Bronchial epithelial cell (primary cell): ENCODE measurements at places on chromosomes 1 and 21. TPM values are rescaled to one million over a fixed set of nuclear protein-coding genes. Genes with fewer than 3 reads are reported as not detected.

The SUCO gene
- 11.3 and 12.4 TPM in 2 replicates for total RNA-seq

DNA sequence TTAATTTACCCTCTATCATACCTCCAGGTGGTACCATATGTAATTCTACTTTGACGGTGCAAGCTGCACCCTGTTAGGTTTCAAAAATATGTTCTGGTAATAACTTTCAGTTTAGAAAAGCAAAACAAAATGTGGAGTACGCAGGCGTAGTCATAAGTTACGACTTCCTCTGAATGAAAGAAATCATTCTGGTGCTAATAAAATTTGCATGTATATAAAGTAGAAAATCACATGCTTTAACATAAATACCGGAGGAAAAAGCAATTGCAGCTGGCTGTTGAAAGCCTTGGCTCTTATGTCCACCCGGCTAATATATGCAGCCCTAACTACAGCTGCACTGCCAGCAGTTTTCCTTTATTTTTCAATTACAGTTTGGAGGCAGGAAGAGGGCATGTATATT is 65.2 kb upstream of the TMPRSS15 start:
- DNase-seq, result no peak

GRCh38 chr1:200979574-200980451 is 43.7 kb downstream of the KIF21B start:
- peak; percentile 1 for DNase-seq

DNA sequence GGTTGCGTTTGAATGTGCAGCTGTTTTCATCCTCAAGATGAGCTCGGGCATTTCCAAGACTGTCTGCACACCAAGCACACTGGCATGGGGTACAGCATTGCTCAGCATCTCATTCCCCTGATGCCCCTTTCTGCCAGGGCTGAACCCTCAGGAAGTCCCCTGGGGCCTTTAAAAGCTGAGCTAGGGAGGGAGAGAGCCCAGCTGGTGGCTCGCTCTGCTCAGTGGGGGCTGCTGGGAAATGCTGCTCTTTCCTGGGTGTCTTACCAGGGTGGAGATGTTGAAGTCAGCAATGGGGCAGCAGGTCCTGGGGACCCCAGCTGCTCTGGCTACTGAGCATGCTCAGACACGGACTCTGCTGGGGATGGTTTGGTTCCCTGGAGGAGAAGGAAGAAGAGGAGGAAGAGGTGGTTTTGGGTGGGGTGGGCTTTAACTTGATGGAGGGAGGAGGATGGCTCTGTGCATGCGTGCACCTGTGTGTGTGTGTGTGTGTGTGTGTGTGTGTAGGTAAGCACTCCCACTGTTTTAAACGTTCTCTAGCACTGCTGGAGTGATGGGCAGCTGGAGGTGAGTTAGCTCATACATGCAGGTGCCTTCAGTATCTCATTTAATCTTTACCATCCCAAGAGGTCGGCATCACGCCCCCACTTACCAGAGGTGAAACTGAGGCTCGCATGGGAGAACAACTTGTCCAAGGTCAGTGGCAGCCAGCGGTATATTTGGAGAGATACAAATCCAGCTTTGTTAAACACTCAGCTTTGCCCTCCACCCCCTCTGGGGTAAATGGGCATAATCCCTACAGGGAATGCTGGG is 40.9 kb downstream of the ACTL8 start:
- DNase-seq, result no peak

The KRTAP20-4 gene
- not detected in 2 replicates for total RNA-seq

DNA sequence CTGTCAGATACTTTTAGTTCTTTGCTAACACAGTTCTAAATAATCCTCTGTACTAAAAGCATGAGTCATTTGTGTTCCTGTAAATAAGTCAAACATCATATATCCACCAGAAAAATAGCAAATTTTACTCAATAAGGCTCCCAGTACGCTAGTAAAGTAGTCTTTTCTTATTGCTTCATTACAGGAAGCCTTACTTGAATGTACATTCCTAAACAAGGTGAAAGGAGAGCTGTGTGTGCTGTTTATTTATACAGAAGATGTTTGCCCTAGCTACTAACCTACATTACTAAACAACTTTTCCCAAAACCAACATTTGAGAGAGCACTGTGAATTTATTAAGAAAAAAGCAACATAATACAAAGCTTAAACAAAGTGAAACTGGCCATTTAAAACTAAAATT is 52.0 kb downstream of the ZNHIT6 start:
- peak; percentile 1 for DNase-seq

DNA sequence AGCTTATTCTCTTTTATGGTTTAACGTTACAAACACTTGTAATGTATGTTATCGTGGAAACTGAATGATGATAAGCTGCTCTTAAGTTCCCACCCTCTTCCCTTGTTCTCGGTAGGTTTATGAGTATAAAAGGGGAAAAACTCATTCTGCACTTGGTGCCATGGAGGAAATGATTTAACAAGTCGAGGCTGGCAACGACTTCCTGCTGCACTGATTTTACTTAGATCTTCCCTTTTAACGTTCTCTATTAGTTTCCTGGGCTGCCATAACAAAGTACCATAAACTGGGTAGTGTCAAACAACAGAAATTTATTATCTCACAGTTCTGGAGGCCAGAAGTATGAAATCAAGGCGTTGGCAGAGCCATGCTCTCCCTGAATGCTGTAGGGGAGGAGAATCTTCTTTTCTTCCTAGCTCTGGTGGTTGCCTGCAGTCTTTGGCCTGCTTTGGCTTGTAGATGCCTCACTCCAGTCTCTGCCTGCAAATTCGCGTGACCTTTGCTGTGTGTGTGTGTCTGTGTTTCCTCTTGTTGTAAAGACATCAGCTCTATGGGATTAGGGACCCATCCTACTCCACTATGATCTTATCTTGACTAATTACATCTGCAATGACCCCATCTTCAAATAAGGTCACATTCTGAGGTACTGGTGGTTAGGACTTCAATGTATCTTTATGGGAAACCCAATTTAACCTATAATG is 26.3 kb downstream of the HUNK start:
- peak; percentile 39 for DNase-seq

The RBP7 gene
- 0.26 TPM in 2 replicates for total RNA-seq

The OPRD1 gene
- under 0.01 TPM in 2 replicates for total RNA-seq

The CENPS gene
- total RNA-seq, result 8.4 and 9.7 TPM in 2 replicates

The PIGR gene
- under 0.01 and 0.51 TPM in 2 replicates for total RNA-seq

GRCh38 chr1:113178522-113178921 is 105.5 kb downstream of the LRIG2 start:
- no peak for DNase-seq

The TESK2 gene
- 1.6 and 2.0 TPM in 2 replicates for total RNA-seq

The PTGFR gene
- total RNA-seq, result 0.13 and 0.26 TPM in 2 replicates

- DNase-seq, result no peak
Measured at GRCh38 chr1:228650946-228651345, 84.3 kb upstream of the RHOU start.

GRCh38 chr1:50103615-50104081 is 5.1 kb upstream of the ELAVL4 start:
- DNase-seq, result no peak
